ENCODE measurements at places on chromosomes 12 and 14.

DNA sequence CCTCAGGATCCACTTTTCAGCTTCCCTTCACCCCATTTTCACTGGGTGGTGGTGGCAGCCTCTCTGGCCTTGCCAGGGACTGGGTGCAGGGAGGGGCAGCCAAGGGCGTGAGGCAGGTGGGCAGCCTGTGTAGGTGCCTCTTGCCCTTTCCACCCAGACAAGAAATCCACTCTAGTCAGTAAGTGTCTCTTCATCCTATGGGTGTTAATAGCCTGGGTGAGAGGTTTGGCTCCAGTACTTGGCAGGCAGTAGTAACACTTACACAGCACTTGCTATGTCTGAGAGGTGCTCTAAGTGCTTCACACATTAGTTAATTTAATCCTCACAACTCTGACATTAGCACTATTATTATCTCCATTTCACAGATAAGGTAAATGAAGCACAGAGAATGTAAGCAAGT is 171.9 kb downstream of the EMP1 start:
- DNase-seq = no peak

GRCh38 chr14:29529418-29529817 is 398.2 kb downstream of the PRKD1 start:
- no peak for DNase-seq

DNA sequence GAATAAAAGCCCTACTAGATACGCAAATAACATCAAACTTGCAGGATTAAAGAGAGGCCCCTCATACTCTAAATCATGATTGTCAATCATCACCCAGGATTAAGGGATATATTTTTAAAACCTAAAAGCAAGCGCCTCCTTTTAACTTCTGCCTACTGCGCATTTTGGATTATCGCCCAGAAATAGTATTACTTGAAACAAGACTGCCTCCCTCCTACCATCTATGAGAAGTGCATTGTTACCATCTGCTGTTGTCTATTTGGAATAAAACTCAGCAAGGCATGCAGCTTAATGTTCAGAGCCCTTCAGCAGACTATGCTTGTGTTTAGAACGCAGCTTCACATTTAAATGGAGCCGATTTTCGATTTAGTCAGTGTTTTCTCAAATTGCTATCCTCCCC is 79.6 kb downstream of the EXOC5 start:
- DNase-seq = no peak

- DNase-seq = no peak
Measured at GRCh38 chr12:30888241-30888640, 38.3 kb upstream of the TSPAN11 start.

GRCh38 chr12:116130431-116130830 is 147.1 kb downstream of the MED13L start:
- DNase-seq = no peak

GRCh38 chr12:56028511-56029165 is 7.8 kb downstream of the IKZF4 start:
- DNase-seq = no peak

GRCh38 chr12:103833095-103833775 is 7.8 kb downstream of the NT5DC3 start:
- DNase-seq = no peak

All from activated CD4-positive, alpha-beta T cell treated with anti-CD3 and anti-CD28 coated beads, Interleukin-2, amount 50 U/mL, for 1 hour (primary cell).